SW480 (cell line): ENCODE measurements at places on chromosomes 11 and 22.

DNA sequence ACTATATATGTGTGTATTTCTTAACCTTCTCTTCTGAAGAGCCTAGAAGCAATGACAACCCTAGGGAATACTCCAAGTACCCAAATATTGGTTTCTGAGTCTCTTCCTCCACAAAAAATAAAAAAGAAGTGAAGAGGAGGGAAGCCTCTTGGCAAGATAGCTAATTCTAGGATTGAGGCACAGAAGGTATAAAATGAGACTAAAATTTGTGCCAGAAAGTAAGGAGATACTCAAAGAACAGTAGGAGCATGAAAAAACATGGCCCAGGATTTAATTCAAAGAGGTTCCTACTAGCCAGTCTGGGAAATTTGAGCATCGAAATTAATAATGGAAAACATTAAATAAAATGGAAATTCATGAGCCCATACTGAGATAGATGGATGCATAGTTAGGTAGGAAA is 112.1 kb downstream of the PAX6 start:
- DNase-seq: no peak

DNA sequence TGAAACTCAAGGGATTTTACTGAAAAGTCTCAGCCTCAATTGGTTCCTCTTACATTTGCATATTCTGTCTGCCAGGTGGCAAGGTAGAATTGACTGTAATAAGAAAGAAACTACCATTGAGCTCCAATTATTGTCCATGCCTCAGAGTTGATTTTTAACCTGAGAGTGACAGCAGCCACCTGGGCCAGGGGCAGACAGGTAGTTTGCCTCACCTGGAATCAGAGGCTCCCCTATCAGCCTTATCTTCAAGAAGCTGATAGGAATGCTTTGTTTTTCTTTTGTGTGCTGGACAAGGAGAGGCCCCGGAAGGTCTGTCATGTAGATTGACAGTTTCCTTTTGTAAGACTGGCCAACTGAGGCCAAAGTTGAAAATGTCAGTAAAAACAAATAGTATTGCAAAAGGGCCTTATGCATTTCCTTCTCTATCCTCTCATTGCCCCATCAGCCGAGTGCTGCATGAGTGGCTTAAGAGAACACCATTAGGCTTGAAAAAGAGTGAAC is 34.1 kb downstream of the CD44 start:
- no peak for DNase-seq

DNA sequence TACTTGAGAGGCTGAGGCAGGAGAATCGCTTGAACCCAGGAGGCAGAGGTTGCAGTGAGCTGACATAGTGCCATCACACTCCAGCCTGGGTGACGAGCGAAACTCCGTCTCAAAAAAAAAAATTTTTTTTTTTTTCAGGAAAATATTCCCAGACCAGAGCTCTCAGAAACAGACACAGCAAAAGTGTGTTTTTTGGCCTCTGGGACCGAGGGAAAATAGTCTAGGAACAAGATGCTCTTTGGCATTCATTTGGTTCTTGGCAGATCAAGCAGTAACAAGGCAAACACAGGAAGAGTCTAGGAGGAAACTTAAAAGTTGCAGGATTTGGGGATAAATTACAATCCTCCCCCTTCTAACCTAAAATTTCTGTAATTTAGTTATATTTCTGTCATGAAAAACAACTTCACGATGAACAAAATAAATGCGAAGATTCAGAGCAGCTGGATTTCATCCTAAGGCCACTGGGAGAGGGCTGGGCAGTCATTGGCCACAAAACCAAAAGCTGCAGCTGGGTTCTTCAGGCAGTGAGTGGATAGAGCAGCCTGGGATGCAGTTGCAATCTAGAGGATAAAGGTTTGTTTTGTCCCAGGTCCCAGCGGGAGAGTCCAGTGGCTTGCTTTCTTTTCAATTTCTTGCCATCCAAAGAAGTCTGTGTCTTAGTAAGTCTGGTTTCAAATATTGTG is 19.7 kb downstream of the ATG16L2 start:
- DNase-seq: no peak

GRCh38 chr22:22556995-22557925 is 1.8 kb downstream of the PRAME start:
- no peak for DNase-seq

DNA sequence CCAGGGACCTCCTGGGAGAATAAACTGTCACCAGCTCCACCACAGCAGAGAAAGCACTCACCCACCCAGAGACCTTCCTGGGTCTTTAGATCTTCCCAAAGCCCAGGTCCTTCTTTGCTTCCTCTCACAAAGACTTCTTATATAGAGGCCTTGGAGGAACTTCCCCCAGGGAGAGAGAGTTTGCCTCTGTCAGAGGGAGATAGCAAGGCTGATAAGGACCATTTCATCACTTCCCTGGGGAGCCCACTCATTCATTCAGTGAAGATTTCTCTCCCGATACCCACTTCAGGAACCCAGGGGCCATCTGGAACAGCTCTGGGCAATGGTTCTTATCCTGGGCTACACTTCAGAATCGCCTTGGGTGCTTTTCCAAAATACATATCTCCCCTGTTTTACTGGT is at the start of gene PRG2:
TSS of gene PRG2 (minus strand) at position 116 of the 400 bp plus-strand sequence. CDS start 706 bp downstream, outside the sequence.
- no peak for DNase-seq

GRCh38 chr11:72430741-72431570 is 3.4 kb downstream of the CLPB start:
- DNase-seq: peak; percentile 62

GRCh38 chr11:96215110-96215782 is 127.7 kb downstream of the MAML2 start:
- no peak for DNase-seq

DNA sequence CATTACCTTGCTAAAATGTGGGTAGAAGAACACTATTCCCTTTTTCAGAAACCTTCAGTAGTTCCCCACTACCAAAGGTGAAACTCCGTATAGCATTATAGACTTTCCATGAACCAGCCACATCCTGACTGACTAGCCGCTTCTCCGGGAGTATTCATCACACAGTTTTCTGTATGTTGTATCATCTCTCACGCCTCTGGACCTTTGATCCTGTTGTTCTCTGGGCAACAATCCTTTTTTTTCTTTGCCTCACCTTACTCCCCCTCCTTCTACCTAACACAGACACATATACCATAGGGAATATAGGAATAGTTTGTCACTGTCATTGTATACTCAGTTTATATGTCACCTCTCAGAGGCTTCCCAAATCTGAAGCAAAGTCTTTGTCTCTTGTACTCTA is 20.8 kb downstream of the ZC3H12C start:
- DNase-seq: no peak

DNA sequence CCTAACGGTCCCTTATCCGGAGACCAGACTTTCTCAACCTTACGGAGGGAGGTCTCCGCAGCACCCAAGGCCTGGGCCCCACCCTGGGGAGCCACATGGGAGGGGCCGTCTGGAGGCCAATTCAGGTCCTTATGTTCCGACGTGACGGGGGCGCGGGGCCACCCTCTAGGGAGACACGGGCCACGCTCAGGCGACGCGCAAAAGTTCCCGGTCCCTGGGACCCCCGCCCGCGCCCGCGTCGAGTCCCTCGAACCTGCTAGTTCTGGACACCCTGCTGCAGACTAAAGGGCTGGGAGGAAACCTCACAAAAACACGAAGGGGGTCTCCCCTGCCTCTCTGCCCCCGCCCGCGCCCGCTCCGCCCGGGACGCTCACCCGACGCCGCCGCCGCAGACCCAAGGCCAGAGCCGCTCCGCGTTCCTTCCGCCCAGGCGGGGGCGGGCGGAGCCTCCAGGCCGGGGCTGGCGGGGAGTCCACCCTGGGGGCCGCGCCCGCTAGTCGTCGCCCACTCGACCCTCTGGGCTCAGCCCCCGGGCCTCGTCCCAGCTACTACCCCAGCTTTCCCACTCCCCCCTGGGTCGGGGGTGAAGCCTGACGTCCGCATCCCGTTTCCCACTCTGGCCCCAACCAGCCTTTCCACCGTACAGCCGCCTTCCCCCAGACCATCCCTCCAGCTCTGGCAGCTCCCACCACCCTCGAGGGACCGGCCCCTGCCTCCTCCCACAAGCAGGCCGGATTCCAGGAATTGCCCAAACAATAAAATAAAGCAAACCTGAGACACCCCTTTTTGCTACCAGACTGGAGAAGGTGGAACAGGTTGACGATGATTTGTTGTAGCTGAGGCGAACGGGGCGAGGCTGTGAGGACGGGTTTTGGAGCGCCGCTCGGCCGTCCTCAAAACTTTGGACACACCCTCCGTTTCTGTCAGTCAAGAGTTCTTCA is 2.7 kb downstream of the RNH1 start:
- DNase-seq: no peak

GRCh38 chr11:5251746-5252145 is 2.1 kb upstream of the HBG1 start:
- no peak for DNase-seq

DNA sequence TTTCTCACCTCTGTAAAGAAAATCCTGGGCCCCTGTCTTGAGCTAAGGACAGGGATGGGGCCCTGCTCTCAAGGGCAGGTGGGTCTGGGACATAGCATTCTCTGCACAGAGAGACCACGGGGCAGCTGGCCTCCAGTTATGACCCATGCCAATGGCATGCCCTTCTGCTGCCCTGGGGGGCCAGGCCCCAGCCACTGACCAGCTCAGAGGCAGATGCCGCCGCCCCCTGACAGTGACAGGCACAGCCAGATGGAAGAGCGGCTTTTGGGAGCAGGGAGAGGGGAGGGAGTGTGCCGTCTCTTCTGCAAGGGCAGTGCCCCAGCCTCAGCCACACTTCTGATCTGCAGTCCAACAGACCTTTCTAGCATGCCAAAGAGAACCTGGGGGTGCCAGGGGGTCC is 114.8 kb upstream of the NAV2 start:
- DNase-seq: no peak

DNA sequence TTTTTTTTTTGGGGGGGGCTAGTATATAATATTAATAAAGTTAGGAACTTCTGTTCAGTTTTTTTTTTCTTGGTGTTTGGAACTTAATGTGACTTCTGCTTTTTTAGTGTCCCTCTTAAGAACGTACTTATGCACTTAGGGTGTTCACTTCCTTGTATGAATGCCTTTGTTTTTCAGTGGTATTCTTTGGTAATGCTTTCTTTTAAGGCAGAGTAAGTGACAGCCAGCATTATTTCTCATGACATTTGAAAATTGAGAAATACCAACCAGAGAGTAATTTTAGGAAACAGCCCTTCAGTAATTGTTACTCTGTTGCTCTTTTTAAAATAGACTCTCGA is 2.4 kb downstream of the GRK3 start:
- DNase-seq: no peak

GRCh38 chr11:6406370-6406769 is 12.5 kb downstream of the APBB1 start:
- no peak for DNase-seq

- DNase-seq: no peak
These were observed 28.6 kb upstream of the ANGPTL5 start for GRCh38 chr11:101944923-101945322.

DNA sequence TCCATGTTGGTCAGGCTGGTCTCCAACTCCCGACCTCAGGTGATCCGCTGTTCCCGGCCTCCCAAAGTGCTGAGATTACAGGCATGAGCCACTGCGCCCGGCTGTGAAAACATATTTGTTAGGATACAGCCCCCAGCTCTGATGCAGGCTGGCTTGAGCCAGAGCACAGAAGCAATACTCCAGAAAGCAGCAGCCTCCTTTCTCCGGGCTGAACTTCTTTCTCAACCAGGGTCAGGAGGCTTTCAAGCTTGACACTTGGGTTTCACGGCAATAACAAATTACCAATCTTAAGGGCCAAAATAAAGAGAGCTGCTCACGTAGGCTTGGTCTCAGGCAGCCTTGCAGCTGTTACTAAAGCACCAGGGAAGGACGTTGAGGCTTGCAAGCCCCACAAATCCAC is 10.8 kb upstream of the CECR2 start:
- DNase-seq: no peak

- no peak for DNase-seq
These were observed 119.8 kb upstream of the ANO1 start for GRCh38 chr11:69958308-69958707.

GRCh38 chr11:13776134-13776815 is 107.8 kb downstream of the FAR1 start:
- DNase-seq: peak; percentile 19

GRCh38 chr11:2398664-2399355 is 1.7 kb upstream of the TSSC4 start:
- DNase-seq: no peak

GRCh38 chr11:115087791-115088190 is 409.5 kb downstream of the NXPE2 start:
- no peak for DNase-seq

GRCh38 chr11:37689951-37690350 is 1091.9 kb upstream of the RAG2 start:
- DNase-seq: no peak

- DNase-seq: no peak
These were observed 1734.4 kb downstream of the LRRC4C start for GRCh38 chr11:39725081-39725480.

- no peak for DNase-seq
These were observed 19.5 kb upstream of the NTM start for GRCh38 chr11:131350872-131351271.

DNA sequence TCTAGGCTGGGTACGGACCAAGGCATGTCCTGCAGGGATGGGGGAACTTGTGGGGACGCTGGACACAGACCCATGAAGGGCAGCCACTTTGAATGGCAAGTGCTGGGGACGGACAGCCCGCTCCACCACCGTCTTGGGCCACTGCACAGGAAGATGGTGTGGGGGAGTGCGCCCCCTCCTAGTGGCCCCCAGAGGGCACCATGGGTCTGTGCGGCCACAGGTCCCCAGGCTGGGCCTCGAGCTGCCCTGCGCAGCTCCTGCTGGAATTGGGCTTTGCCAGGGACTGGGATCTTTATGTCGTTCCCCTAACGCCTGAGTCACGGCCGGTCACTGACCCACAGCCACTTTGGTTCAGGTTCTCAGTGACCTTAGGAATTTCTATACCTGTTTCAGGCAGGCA is 44.4 kb downstream of the NAT10 start:
- no peak for DNase-seq

GRCh38 chr22:32469799-32470212 is 4.8 kb upstream of the FBXO7 start:
- DNase-seq: peak; percentile 61

DNA sequence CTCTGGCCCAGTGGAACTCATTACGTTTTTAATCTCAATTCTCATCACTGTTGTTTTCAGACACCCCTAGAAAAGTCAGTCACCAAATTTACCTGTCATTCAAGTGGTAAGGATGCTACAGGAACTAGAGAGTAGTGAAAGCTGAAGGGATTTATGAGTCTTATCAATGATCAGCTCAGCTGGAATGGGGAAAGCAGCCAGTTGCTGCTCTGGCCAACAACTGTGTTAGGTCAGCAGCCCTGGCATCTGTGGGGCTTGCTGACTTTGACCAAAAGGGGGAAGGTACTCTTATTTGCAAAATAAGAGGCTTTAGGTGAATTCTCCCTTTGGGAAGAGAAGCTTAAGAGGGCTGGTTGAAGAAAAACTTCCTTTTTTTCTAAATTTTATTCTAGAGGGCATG is 76.2 kb upstream of the HORMAD2 start:
- DNase-seq: no peak

GRCh38 chr11:34356130-34356529 is 1.7 kb downstream of the ABTB2 start:
- DNase-seq: no peak
